GM06990 (cell line): ENCODE measurements at places on chromosomes 2 and 18.
A peak's percentile ranks its signal among the peaks of the same experiment; 100 is the strongest.

DNA sequence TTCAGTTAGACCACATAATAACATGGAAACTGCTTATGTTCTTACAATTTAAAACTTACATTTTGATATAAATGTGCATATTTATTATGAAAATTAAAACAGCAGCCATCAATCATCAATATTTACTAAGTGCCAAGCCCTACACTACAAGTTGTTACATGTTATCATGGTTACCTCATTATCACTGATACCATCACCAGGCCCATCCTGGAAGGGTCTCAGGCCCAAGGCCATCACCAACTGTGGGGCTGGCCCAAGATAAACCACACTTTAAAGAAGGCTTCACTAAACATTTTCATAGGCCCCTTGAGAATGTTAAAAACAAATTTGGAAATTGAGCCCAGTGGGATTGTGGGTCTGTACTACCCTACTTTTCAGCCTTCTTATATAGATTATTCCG, 6.4 kb downstream of the ITSN2 start:
- DNase-seq = no peak

DNA sequence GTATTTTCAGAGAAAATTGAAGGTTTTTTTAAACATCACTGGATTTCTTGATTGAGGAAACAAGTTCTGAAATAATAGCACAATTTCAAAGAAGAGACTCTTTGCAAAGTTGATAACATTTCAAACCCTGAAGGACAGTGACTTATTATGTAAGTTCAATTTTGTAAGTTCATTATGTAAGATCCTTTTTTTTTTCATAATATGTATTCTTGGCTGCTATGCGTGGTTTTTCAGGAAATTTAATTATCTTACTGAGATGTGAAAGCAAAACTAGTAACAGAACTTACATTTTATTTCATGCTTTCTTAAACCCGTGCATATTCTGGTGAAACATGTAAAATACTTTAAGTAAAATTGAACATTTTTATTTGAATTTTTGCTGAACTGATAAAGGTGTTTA, 65.4 kb downstream of the RIF1 start:
- no peak for DNase-seq

DNA sequence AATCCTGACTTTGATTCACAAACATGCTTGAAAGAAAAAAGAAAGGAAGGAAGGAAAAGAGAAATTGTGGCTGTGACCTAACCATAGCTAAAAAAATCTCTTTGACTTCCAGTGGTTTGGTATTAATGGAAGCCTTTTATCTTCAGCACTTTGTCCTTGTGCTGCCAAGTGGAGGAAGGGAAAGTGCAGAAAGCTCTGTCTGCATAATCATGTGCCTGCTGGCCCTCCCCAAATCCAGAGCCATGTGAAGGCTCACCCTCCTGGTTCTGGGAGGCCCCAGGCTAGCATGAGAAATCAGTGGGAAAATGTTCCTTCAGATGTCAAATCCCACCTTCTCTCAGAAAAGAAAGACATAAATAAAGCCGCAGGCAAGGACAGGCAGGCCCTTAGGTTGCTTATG, 48.3 kb upstream of the BMPR2 start:
- no peak for DNase-seq

GRCh38 chr2:218180467-218181114, 13.8 kb upstream of the CXCR1 start:
- no peak for DNase-seq

- DNase-seq = no peak
Observed at GRCh38 chr2:175468431-175469098, 287.1 kb upstream of the ATP5MC3 start.

GRCh38 chr2:204321910-204322751, 223.1 kb upstream of the PARD3B start:
- DNase-seq = no peak

DNA sequence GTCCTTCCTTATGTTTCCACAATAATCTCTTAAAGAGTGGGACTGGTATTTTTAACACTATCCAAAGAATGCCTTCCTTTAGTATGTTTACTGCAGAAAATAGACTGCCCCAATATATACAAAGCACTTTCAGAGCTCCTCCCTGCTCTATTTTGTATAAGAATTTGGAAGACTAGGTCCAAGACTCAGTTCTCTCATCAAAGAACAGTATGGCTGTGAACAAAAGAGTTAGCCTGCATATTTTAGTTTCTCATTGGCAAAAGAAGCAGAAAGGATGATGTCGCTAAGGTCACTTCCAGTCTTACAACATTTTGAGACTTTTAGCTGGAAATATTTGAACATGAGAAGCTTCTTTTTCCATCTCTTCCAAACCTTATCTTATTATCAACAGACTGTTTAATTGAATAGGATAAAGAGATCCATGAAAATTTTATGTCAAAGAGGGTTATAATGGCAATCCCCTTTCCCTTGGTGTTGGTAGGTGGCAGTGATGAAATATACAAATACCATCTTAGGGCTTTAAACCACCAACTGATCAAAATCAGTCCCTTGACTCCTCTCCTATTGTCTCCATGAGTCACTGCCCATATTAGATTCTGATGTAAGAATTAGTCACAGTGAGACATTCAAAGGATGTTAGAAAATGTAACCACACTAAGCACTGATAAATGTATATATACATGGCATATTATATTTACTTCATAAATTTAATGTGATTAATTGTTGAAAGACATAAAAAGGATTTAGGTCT, 266.9 kb upstream of the DSEL start:
- DNase-seq = no peak

DNA sequence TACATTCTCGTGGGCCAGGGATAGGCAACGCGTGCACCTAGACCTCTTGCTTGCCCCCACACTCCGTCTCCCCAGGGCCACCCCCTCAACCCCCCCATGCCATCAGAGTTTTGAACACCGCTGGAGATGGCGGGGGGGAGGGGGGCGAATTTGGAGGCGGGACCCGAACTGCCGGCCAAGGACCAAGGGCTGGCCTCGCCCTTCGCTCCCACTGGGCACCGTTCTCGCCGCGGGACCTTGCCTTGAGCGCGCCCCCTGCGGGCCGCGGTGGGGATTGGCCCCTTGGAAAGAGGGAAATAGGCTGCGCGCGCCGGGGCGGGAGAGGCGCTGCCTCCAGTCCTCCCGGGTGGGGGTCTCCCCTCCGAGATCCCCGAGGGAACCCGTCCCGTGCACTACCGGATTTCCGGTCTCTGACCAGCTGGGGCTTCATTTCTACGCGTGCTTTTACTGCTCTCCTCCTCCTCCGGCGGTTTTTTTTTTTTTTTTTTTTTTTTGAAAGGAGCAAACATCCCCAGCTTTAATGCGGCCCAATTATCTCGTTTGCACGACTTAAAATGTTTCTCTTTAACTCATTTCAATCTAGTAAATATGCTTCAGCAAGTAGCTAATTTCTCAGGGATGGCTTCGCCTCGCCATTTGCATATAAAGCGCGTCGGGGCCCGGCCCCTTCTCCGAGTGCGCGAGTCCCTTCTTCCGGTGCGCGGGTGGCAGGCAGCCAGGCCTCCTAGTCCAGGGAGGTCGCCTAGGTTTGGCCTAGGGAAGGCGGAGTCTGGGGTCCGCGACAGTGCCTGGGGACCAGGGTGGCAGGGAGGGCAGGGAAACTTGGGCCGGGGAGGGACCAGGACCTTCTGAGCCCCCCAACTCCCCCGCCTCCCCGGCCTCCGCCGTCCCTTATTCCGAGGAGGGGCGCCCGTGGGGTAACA, 10.0 kb upstream of the GBX2 start:
- peak; percentile 47 for DNase-seq

GRCh38 chr18:79471046-79471445, 75.3 kb downstream of the NFATC1 start:
- DNase-seq = no peak

DNA sequence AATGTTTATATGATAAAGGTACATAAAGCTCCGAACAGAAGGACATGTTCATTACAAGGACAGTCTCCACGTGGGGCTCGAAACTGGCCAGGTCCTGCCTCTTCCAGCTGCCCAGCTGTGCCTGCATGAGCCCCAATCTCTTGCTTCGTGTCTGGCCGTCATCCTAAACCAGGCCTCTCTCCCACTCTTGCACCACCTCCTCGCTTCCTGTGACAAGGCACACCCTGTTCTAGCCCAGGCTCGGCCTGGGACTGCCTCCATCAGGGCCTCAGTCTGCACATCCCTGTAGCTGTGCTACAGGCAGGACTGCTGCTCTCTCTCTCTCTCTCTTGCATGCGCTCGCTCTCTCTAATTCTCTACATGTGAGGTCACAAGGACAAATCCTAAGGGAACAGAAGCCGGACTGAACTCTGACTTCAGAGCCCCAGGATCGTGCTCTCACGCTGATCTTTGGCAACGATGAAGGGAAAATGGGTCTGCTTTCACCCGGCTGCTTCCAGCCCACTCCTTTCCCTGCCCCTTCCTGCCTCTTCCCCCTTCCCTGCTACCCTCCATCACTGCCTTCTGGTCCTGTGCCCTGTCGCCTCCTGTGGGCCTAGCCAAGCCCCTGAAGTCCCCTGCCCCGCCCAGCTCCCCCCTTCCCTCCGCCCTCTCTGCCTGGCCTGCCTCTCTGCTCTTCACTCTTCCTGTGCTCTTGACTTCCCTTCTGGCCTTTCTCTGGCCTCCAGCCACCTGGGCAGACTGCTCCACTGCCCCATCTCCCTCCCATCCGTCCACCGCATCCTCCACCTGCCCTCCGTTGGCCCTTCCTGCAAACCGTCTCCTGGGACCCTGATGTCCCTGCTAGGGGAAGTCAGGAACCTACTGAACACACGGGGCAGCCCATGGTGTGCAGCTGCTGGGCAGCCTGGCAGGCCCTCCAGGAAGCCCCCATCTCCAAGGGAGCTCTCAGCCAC, 7.8 kb upstream of the GPR55 start:
- no peak for DNase-seq

DNA sequence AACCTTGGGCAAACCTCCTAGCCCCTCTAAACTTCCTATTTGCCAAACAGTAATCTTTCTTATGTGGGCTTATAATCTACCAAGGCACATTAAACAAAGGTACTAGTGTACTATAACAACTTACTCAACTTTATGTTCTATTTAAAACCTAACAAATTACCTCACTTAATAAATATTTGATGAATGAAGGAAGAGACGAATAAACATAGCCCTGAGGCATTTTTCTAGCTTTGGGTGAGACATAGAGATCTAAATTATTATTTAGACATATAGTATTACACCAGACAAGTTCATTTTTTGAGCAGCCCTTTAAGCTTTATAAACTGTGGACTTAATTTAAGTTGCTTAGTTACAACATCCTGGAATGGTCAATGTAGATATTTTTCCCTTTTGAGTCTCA, 104.6 kb downstream of the UNC80 start:
- no peak for DNase-seq

GRCh38 chr2:181682026-181682789, 1.9 kb upstream of the NEUROD1 start:
- DNase-seq = no peak

DNA sequence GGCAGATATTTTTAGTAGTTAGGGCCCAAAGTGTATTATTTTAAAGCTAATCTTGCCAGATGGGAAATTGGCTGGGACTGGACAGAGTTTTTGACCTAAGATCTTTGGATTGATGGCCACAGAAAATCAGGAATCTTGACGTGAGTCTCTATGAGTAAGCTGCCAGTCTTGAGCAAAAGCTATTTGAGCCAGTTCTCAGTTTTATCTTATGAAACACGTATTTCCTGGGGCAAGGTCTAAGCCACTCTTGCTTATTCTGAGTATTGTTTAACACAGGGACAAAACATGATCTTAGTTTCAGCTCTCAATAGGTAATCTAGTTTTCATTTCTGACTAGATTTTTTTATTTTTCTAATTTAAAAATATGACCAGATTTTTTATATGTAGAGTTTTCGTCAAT, 329.4 kb downstream of the CNTNAP5 start:
- DNase-seq = no peak

DNA sequence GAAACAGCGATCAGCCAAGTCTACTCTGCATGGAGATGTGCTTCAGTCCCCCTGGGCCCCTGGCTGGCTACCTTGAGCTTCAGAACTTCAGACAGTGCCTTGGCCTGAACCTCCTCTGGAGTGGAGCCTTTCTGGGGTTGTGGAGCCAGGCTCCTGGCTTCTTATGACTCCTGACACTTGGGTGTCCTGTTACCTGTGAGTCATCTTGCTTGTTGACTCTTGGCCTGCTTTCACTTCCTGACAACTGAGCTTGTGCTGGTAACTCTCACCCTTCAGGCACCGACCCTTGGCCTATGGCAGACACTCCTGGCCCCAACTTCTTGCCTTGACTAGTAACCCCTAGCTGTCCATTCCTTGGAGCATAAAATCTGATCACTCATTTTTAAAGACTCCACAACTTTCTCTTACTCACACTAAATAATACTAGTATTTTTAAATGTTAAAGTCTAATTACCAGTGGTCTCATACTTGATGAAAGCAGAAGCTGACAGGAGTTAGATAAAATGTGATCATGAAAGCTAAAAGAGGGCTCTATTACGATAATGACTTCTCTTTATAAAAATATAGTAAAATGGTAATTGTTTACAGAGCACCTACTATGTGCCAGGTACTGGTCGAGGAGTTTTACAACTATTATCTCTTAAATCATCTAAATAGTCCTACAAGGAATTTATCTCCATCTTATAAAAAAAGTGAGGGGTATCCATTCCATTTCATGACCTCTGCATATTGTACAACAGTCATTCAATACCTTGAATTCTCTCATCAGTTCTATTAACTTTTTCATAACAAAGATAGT, 46.3 kb upstream of the VIT start:
- DNase-seq = no peak

GRCh38 chr2:96498021-96498431, 7.1 kb downstream of the NEURL3 start:
- no peak for DNase-seq

- no peak for DNase-seq
Observed at GRCh38 chr2:200186002-200186401, 120.5 kb upstream of the SPATS2L start.

DNA sequence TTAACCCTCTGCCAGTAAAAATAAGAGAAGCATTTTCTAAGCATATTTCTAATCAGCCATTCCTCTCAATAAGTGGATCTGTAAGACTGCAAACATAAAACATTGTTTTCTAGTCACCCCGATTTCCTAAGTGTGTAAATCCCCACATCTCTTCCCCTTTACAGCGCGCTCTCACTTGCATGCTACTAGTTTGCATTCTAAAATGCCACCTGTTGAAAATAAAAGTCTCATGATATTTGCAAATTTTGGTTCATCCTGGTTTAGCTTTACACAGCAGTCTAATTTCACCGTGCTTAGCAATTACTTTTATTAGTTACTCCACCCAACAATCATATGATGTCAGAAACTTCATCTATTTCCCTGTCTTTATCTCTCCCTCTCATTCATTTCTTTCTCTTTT, 1230.7 kb upstream of the ZEB2 start:
- no peak for DNase-seq

DNA sequence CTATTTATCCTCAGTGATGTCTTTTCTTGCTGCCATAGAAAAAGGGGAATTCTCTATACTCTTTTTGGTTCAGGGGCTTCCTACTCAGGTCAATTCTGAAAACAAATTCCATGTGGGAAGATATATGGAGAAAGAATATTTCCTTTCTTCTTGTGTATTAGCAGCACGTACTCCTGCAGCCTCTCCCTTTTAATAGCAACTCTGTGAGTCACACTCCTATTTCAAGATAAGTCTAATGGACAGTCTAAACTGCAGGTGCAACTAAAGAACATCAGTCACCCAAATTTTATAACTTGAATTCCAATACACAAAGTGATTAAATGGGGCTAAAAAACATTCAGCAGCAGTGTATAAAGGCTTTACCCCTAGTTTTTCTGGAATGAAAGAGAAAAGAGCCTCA, 942.2 kb downstream of the CNTNAP5 start:
- no peak for DNase-seq
